ENCODE measurements at places on chromosomes 2 and 18. TPM values are rescaled to one million over a fixed set of nuclear protein-coding genes. Genes with fewer than 3 reads are reported as not detected.
A peak's percentile ranks its signal among the peaks of the same experiment; 100 is the strongest.

Gene DNPEP
- 39.5 TPM for total RNA-seq

DNA sequence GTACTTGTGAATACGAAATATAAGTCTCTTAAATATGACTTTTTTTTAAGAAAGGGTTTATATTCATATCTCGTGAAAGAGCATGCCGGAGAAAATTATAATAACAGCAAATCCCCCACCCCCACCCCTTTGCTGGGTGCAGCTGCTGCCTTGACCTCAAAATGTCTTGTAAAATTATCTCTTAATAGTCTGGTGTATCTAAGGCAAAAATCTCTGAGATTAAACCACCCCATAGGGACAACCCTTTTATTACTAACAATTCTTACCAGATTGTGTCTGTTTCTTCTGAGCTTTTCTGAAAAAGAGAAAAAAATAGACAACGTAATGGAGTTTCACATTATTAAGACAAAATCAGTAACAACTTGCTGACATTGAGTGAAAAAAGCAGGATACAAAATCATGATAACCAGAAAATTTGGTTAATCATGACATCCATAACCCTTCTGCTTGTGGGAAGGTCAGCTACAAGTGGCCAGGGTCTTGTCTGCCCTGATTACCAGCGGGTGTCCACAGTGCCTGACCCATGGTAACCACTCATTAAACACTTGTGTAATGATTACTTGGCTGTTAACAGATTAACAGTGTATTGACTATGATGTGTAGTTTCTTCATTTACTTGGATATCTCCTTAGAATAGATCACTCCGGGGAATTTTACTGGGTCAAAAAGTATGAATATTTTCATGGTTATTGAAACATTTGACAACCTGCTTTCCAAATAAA is 1.5 kb downstream of the STRADB start:
- peak overlapping the region; percentile 97 for H3K4me3 ChIP-seq
- H3K4me1 ChIP-seq, result peaks cover 22% of the 10 kb centered on the region
- H3K36me3 ChIP-seq, result no peaks in the 10 kb centered on the region
- no peak for DNase-seq
- no peak overlapping the region for H3K27ac ChIP-seq

Gene SGPP2
- not detected for total RNA-seq

GRCh38 chr2:61114147-61114546 is 47.8 kb upstream of the C2orf74 start:
- H3K27ac ChIP-seq, result no peak overlapping the region
- no peaks in the 10 kb centered on the region for H3K27me3 ChIP-seq
- no peaks in the 10 kb centered on the region for H3K4me1 ChIP-seq
- H3K36me3 ChIP-seq, result peaks cover 51% of the 10 kb centered on the region

Gene LPIN1
- 42.3 TPM for total RNA-seq

DNA sequence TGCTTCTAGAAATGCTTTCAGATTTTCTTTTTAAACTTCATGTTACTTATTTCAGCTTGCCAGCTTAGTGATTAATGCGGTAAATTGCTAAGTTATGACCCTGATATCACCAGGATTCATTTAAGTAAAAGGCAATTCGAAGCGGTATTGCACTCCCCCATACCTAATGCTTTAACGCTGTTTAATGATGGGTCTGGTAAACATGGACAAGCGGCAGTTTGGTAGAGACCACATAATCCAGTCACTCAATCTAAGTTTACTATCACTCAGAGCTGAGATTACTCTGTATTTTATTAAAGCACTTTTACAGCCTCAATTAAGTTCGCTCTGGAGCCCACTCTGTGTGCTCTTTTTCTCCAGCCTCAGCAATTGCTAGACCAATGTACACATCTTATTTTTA is 118.2 kb upstream of the SCN7A start:
- no peaks in the 10 kb centered on the region for H3K36me3 ChIP-seq
- H3K4me3 ChIP-seq, result no peak overlapping the region
- H3K4me1 ChIP-seq, result peaks cover 10% of the 10 kb centered on the region
- H3K27ac ChIP-seq, result no peak overlapping the region
- DNase-seq, result no peak
- no peaks in the 10 kb centered on the region for H3K27me3 ChIP-seq

Gene PLA2R1
- 0.09 TPM for total RNA-seq

DNA sequence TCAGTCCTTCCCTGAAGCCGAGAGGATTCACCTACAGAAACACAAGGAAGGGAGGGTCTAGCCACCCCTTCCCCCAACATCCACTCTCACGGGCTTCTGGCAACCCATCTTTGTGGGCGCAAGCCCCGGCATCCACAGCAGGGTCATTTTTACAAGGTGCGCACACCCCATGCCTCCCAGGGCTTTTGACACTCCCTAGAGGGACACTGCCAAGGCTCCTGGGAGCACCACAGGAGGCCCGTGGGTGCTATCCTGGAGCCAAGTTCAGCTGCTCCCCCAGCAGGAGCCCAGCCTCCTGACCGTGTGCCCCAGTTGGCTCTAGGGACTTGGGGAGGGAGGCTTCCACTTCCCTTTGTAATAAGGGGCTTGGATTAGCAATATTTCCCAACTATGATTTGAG is 251.6 kb downstream of the TNS1 start:
- H3K27me3 ChIP-seq, result no peaks in the 10 kb centered on the region
- H3K27ac ChIP-seq, result no peak overlapping the region
- no peak overlapping the region for H3K4me3 ChIP-seq
- no peaks in the 10 kb centered on the region for H3K36me3 ChIP-seq
- DNase-seq, result no peak
- H3K4me1 ChIP-seq, result peaks cover 52% of the 10 kb centered on the region

GRCh38 chr2:207531032-207531952 is 1.5 kb downstream of the CREB1 start:
- no peaks in the 10 kb centered on the region for H3K36me3 ChIP-seq
- H3K4me1 ChIP-seq, result peaks cover 44% of the 10 kb centered on the region
- peaks cover 19% of the 10 kb centered on the region for H3K27me3 ChIP-seq
- H3K27ac ChIP-seq, result peak overlapping the region; percentile 98

Gene EHD3
- 10.7 TPM for total RNA-seq

Gene HJURP
- 63.6 TPM for total RNA-seq

Gene GNAL
- 20.4 TPM for total RNA-seq

Gene CFC1
- not detected for total RNA-seq

DNA sequence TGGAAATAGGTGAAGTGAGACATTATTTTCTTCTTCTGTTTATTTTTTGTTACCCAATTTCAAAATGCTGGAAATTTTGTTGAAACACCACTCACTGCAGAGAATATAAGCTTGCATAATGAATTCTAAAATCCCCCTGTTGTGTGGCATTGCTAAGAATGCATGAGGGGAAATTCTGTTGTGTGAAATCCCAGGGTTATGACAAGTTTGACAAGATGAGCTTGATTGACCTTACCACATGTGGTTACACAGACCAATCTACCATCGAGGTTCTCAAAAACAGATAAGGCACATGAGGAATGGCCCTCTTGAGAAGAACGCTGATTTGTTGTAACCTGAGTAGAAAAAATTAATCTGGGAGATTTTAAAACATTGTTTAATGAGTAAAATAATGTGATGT is 261.6 kb upstream of the MMADHC start:
- H3K27ac ChIP-seq, result no peak overlapping the region
- DNase-seq, result no peak
- no peak overlapping the region for H3K4me3 ChIP-seq
- H3K4me1 ChIP-seq, result no peaks in the 10 kb centered on the region

DNA sequence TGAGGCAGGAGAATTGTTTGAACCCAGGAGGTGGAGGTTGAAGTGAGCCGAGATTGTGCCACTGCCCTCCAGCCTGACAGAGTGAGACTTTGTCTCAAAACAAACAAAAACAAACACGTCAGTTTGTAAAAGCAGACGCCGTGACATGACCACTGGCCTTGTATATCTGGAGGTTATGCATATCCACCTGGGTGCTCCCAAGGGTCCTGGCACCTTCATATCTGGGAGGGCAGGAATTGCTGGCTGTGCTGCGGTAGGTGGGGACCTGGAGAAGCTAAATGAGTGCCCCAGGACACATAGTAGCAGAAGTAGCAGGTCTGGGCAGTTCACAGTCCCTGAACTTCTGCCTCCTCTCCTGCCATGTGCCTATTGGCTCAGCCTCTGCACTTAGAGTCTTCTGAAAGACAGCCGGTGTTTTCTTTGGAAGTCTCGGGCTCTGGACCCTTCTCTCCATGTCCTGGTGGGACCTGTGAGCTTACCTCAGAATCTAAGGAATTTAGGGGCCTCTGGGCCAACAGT is 30.9 kb upstream of the IL1R2 start:
- H3K27me3 ChIP-seq, result no peaks in the 10 kb centered on the region
- H3K36me3 ChIP-seq, result no peaks in the 10 kb centered on the region
- DNase-seq, result no peak
- H3K27ac ChIP-seq, result no peak overlapping the region
- H3K4me3 ChIP-seq, result no peak overlapping the region

DNA sequence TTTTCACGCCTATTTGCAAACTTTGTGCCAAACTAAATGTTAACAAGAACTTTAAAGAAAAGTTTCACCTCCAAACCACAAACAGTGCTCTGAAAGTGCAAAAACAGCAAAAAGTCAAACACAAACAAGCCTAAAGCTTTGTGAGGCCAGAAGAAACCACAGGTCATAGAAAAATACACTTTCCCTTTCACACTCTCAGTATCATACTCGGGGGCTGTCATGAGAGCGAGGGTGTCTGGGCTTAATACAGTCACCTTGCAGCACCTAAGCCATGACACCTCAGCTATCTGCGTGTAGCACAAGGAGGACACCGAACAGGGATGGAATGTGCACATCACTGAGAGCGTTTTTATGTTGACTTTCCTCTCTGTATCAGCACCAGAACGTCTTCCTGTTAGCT is 26.6 kb upstream of the SEH1L start:
- DNase-seq, result no peak
- H3K27ac ChIP-seq, result no peak overlapping the region
- no peaks in the 10 kb centered on the region for H3K27me3 ChIP-seq

DNA sequence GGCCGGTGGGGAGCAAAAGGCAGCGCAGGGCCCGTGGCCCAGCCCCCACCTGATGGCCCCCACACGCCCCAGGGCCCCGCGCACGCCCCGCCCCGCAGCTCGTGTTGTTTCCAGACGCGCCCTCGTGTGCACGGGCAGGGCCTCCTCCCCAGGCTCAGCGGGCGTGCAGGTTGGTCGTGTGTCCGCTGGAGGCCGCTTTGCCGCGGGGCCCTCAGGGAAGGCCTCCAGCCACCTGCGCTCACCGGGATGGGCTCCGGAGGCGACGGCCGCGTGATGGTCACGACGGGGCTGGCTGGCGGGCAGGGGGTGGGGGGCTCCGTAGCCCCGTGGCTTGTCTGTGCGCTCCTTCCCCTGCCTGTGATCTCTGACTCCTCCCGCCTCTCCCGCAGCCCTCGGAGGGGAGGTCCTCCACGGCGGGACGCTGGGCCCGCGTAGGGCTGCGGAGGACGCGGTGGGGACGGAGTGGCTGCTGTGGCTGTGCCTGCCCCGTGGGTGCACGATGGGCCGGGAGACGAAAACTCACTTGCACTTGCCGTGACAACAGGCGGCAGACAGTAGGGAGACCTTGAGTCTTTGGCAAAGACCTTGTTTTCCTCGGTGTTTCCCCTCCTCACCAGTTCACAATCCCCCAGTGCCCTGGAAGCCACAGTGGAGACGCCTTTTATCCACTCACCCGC is 67.1 kb downstream of the RTP5 start:
- no peak overlapping the region for H3K4me3 ChIP-seq
- no peaks in the 10 kb centered on the region for H3K4me1 ChIP-seq
- H3K27ac ChIP-seq, result no peak overlapping the region
- no peak for DNase-seq
- no peaks in the 10 kb centered on the region for H3K27me3 ChIP-seq
- H3K36me3 ChIP-seq, result peaks cover 6% of the 10 kb centered on the region

Gene GEN1
- total RNA-seq, result 29.7 TPM

GRCh38 chr2:118834901-118835745 is 12.3 kb downstream of the EN1 start:
- H3K27me3 ChIP-seq, result peaks cover 100% of the 10 kb centered on the region
- peak overlapping the region; percentile 87 for H3K4me3 ChIP-seq
- peak; percentile 28 for DNase-seq
- peaks cover 15% of the 10 kb centered on the region for H3K4me1 ChIP-seq
- H3K36me3 ChIP-seq, result peaks cover 3% of the 10 kb centered on the region

DNA sequence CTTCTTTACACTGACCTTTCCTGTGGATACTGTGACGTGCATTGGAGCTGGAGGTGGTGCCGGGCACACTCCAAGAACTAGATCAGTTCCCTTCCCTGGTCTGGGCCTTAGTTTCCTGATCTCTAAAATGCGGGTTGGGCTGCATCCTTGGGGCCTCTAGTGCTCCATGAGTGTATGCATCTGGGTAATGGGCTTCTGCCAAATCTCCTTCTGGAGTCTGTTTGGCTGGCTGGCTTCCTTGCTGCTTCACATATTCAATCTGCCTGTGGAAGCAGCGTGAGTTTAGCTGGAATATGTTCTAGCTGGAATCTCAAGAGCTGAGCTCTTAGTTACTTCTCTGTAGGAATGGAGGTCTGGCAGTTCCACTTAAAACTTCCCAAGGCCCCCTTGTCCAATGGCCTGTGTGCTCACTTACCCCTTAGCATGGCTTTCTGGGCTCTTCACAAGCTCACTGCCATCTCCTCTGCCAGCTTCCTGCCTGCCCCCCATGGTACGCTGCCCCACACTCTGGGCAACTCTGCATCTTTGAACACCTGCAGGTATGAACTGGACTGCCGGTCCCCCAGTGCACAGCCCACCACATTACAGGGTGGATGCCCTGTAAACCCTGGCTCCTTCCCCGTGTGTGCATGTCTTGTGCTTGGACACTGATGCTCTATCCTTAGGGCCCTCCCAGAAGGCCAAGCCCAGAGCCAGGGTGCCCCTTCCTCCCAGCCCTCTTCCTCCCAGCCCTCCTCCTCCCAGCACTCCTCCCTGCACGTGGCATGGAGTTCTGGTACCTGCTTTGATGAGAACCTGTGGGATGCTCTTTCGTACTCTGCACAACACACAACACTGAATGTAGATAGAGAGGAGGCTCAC is 103.6 kb upstream of the SMAD2 start:
- no peaks in the 10 kb centered on the region for H3K36me3 ChIP-seq
- no peak for DNase-seq
- no peaks in the 10 kb centered on the region for H3K4me1 ChIP-seq
- H3K27me3 ChIP-seq, result no peaks in the 10 kb centered on the region
- H3K4me3 ChIP-seq, result no peak overlapping the region

GRCh38 chr18:40984856-40985255 is 970.2 kb upstream of the PIK3C3 start:
- H3K27me3 ChIP-seq, result no peaks in the 10 kb centered on the region
- no peaks in the 10 kb centered on the region for H3K4me1 ChIP-seq
- DNase-seq, result no peak

- DNase-seq, result no peak
- H3K27ac ChIP-seq, result no peak overlapping the region
- H3K4me1 ChIP-seq, result no peaks in the 10 kb centered on the region
Measured at GRCh38 chr2:151344906-151345305, 12.5 kb upstream of the TNFAIP6 start.

GRCh38 chr2:25123682-25124081 is 44.7 kb downstream of the POMC start:
- H3K4me3 ChIP-seq, result no peak overlapping the region
- H3K27me3 ChIP-seq, result no peaks in the 10 kb centered on the region
- no peak for DNase-seq
- peaks cover 4% of the 10 kb centered on the region for H3K4me1 ChIP-seq

DNA sequence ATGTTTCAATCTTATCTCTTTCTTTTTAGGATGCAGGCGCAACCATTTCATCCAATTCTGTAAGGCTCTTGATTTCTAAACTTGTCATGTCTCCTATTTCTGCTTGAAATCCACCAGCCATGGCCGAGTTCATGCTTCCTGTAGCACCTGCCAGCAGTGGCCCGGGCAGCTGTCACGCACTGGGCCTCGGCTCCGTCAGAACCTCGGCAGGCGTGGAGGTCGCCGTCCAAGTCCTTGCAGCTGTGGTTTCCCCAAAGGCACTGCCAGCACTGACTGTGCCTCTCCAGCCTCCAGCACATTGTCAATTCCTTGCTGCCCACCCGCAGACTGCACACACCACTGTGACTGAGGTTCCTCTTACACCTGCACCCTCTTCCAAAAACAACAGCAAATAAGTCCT is 188.7 kb upstream of the SALL3 start:
- H3K27me3 ChIP-seq, result peaks cover 3% of the 10 kb centered on the region
- H3K36me3 ChIP-seq, result no peaks in the 10 kb centered on the region
- no peaks in the 10 kb centered on the region for H3K4me1 ChIP-seq
- peak overlapping the region; percentile 71 for H3K27ac ChIP-seq
- DNase-seq, result no peak
